ENCODE measurements at places on chromosomes 2 and 18. TPM values are rescaled to one million over a fixed set of nuclear protein-coding genes. Genes with fewer than 3 reads are reported as not detected.

PKDCC gene
- 114 TPM for total RNA-seq

- DNase-seq, result no peak
Observed at GRCh38 chr2:222888716-222889115, 27.9 kb downstream of the ACSL3 start.

GRCh38 chr2:241163601-241164118 is 13.4 kb downstream of the PPP1R7 start:
- DNase-seq, result no peak

- no peak for DNase-seq
Observed at GRCh38 chr18:61635901-61636528, 256.8 kb downstream of the RNF152 start.

Data from Right ventricle myocardium inferior (tissue), 1 donor.